ENCODE measurements at places on chromosomes 7 and 10.

DNA sequence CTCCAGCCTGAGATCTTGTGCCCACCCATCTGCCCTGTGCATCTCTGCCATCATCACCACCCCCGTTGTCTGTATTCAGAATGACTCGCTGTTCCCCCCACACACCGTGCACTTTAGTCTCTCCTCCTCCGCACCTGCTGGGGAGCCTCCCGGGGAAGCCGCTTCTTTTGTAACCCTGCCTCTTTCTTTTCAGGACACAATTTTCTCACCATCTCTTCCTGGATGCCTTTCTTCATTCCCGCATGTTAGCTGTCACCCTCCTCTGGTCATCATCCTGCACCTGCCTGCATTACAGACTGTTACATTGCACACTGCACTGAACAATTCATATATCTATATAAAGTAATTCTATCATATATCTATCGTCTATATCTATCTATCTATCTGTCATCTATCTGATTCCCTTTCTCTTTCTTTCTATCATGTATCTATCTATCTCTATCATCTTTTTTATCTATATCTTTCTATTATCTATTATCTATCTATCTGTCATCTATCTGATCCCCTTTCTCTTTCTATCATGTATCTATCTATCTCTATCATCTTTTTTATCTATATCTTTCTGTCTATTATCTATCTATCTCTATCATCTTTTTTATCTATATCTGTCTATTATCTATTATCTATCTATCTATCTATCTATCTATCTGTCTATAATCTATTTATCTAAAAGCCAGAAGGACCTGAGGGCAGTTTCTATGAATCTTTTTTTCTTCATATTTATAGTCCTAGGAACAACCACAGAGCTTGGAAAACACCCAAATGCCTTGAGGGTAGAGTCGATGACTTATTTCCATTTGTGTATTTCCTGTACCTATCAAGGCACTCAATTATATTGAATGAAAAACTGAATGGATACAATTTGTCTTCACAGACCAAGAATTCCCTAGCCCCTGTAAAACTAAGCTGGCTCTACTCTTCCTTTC, 642.5 kb downstream of the ACTR3B start:
- H3K36me3 ChIP-seq: no peaks in the 10 kb centered on the region
- no peaks in the 10 kb centered on the region for H3K27me3 ChIP-seq
- H3K27ac ChIP-seq: no peak overlapping the region
- H3K4me1 ChIP-seq: no peaks in the 10 kb centered on the region
- no peak for DNase-seq

- no peaks in the 10 kb centered on the region for H3K4me1 ChIP-seq
- no peak overlapping the region for H3K27ac ChIP-seq
- DNase-seq: no peak
- H3K4me3 ChIP-seq: no peak overlapping the region
- no peaks in the 10 kb centered on the region for H3K36me3 ChIP-seq
- H3K27me3 ChIP-seq: peaks cover 2% of the 10 kb centered on the region
These were observed 6.5 kb downstream of the CABCOCO1 start for GRCh38 chr10:61669161-61669725.

DNA sequence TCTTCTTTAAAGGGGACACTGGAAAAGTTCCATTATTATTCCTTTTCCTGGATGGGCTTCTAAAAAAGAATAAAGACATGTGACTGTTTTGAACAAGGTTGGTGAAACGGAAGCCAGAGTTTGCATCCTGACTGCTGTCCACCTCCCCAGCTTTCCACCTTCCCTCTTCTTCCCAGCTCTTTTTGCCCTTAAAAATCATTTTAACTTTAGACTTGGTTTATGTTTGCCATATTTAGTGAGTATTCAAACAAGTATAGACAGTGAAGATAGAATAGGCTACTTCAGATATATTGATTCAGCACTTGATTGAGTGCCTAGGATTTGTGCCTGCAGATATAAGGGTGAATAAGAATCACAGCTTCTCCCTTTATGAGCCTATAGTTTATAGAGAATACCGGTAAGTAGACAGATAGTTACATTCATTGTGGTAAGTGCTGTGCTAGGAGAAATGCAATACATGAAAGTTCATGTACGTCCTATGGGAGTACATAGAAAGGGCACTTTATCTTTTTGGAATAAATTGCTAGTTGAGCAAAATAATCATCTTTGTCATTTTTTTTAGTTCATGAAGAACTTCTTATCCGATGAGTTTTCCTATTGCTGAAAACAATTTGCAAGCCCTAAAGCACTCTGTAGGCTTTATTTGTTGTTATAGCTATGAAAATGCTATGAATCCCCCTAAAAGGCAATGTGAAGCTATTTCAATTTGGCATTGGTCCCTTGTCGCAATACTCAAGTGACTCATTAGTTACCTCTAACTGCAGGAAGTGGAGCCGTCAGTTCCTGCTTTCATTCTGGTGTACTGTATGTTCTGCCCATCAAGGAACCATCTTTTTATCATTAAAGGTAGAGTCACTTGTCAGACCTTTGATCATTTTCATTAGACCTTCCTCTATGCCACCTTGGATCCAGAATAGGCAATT, 57.2 kb upstream of the STRIP2 start:
- H3K36me3 ChIP-seq: peaks cover 2% of the 10 kb centered on the region
- H3K27me3 ChIP-seq: no peaks in the 10 kb centered on the region
- peak overlapping the region; percentile 21 for H3K4me3 ChIP-seq
- H3K4me1 ChIP-seq: peaks cover 29% of the 10 kb centered on the region

DNA sequence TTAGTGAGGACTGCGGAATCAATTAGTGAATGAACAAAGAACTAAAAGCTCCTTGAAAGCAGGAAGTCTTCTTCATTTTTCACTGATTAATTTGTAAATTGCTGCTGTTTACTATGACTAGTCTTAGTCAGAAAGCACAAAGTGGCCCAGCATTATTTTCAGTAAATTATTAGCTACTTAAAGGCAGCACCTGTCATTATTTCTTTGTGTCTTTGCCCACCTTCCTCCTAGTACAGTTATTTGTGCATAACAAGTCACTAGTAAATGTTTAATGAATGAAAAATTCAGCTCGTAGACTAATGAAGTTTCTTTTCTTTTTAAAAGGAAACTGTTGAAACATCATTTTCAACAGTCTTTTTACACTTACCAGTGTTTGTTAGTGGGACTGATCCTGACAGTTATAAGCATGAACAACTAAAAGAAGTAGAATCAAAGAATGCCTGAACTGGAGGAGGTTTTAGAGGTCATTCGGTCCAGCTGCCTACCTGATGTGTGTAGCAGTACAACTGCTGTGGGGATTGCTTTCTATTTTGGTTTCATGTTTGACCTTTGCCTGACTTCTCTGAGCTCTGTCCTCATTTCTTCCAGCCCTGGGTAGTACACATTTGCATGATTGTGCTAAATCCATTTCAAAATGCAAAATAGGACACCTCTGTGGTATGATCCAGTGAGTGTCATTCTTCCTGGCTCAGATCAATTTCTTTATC, 140.0 kb upstream of the PHYHIPL start:
- H3K27me3 ChIP-seq: no peaks in the 10 kb centered on the region
- H3K4me3 ChIP-seq: no peak overlapping the region
- no peaks in the 10 kb centered on the region for H3K4me1 ChIP-seq
- no peak overlapping the region for H3K27ac ChIP-seq
- no peak for DNase-seq
- H3K36me3 ChIP-seq: no peaks in the 10 kb centered on the region

DNA sequence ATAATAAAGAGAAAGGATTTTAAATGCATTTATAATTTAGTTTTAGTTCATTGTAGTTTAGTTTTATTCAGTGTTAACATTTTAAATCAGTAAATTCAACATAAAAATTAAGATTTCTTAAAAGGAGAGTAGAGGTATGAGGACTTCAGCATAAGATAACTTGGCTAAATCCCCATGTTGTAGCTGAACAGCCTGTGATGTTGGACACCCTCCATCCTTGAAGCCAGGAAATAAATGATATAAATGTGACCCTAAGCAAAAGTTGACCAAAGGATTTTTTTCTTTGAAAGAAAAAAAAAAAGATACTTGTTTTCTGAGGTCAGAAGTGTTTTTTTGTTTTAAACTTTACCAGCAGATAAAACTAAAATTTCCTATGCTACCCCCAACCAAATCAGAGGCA, 48.7 kb downstream of the GNAI1 start:
- H3K4me3 ChIP-seq: no peak overlapping the region
- no peaks in the 10 kb centered on the region for H3K36me3 ChIP-seq
- no peaks in the 10 kb centered on the region for H3K27me3 ChIP-seq
- peaks cover 1% of the 10 kb centered on the region for H3K4me1 ChIP-seq
- DNase-seq: no peak
- no peak overlapping the region for H3K27ac ChIP-seq

DNA sequence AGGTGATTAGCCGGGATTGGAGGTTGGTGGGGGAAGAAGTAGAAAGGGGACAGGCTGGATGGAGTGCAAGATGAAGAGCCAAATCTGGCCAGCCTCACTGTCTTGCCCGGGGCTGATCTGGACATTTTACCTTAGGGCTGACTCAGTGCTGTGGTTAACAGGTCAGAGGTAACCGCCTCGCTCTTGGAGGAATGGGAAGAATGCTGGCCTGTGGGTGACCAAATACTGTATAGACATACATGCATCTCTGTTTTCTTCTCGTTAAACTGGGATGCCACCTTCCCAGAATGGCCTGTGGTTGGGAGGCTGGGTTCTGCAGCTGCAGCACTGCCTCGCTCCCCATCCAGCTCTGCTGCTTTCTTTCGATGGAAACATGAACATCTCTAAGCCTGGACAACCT, 120.0 kb downstream of the SEC23IP start:
- no peak overlapping the region for H3K4me3 ChIP-seq
- no peaks in the 10 kb centered on the region for H3K36me3 ChIP-seq
- no peaks in the 10 kb centered on the region for H3K4me1 ChIP-seq
- peaks cover 4% of the 10 kb centered on the region for H3K27me3 ChIP-seq
- H3K27ac ChIP-seq: no peak overlapping the region
- DNase-seq: no peak

DNA sequence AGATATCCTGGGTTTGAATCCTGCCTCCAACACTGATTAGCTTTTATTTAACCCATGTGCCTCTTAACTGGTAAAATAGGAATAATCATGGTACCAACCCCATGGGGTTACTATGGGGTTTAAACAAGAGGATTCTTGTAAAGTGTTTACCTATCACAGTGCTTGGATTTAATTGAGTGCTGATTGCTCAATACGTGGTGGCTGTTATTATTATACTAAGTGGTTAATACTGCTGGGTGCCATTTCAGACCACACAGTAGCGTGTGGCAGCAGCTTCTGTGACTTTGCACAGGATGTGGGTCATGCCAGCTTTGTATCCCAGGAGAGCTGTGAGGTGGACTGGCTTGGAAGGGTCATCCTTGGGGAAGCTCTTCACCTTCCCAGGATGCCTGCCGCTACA, 177.2 kb downstream of the SEC23IP start:
- DNase-seq: no peak
- H3K4me1 ChIP-seq: no peaks in the 10 kb centered on the region
- no peaks in the 10 kb centered on the region for H3K27me3 ChIP-seq
- H3K4me3 ChIP-seq: no peak overlapping the region

DNA sequence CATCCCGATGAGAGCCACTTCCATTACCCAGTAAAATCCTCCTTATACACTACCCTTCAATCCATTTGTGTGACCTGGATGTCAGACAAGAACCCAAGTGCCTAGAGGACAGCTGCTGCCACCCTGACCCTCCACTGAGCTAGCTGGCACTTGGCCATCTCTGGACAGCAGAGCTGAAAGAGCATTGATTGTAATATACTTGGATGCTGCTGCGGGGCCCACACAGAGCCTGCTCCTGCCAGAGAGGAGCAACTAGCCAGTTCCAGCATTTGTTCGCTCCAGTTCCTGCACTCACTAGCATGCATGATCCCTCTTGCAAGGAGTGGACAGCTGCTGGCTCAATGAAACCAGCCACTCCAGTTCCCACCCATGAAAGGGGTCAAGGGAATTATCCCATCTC, 8.4 kb upstream of the TMEM254 start:
- H3K36me3 ChIP-seq: no peaks in the 10 kb centered on the region
- H3K27ac ChIP-seq: no peak overlapping the region
- DNase-seq: no peak

- H3K36me3 ChIP-seq: no peaks in the 10 kb centered on the region
- no peak for DNase-seq
- no peaks in the 10 kb centered on the region for H3K4me1 ChIP-seq
- peaks cover under 1% of the 10 kb centered on the region for H3K27me3 ChIP-seq
- H3K4me3 ChIP-seq: no peak overlapping the region
These were observed 7.1 kb upstream of the SEMA3E start for GRCh38 chr7:83655951-83656556.

- H3K4me1 ChIP-seq: no peaks in the 10 kb centered on the region
- H3K27me3 ChIP-seq: no peaks in the 10 kb centered on the region
These were observed 79.4 kb downstream of the TRRAP start for GRCh38 chr7:98957766-98958165.

DNA sequence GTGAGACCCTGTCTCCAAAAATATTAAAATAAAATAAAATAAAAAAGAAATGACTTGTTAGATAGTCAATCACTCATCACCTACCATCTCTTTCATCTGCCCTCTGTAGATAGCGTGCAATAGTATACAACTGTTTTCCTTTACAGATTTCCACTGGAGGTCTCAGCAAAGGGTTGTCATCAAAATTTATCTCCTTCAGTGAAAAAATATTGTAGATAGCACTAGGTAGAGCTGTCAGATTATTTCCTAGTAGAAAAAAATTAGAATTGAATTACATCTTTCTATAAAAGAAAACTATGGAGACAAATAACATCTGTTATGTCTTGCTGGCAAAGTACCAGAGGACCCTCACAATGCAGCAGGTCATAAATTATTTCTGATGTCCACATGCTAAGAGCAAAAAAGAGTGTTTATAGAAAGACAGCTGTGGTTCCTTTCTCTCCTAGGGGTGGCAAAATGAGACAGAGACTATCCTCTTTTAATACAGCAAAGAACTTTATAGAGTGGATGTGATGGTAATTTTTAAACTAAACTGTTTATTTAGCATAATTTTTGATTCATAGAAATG, 16.3 kb upstream of the CYP51A1 start:
- peaks cover 10% of the 10 kb centered on the region for H3K27me3 ChIP-seq
- no peak overlapping the region for H3K27ac ChIP-seq
- H3K4me3 ChIP-seq: no peak overlapping the region
- H3K36me3 ChIP-seq: no peaks in the 10 kb centered on the region

GRCh38 chr10:113709221-113709838, 29.6 kb downstream of the CASP7 start:
- peaks cover 6% of the 10 kb centered on the region for H3K36me3 ChIP-seq
- no peak overlapping the region for H3K4me3 ChIP-seq
- H3K4me1 ChIP-seq: peaks cover 20% of the 10 kb centered on the region
- no peak overlapping the region for H3K27ac ChIP-seq
- DNase-seq: no peak

DNA sequence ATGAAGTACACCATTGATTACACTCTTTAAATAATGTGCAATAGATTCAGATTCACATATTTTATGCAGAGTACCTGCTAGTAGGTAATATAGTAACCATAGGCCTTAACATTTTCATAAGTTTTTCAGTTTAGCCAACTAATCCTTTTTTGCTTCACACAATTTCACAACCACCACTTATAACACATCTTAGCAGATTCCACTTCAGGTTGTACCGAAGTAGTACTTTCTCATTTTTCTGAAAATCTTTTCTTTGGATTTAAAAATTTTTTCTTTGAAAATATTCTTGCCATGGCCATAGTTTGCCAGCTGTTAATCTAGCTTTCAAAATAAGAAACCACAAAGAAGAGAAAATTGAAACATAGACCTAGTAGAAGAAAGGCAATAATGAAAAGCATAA, 203.1 kb downstream of the MGMT start:
- H3K4me1 ChIP-seq: no peaks in the 10 kb centered on the region
- DNase-seq: no peak
- no peak overlapping the region for H3K27ac ChIP-seq
- H3K4me3 ChIP-seq: no peak overlapping the region
- no peaks in the 10 kb centered on the region for H3K36me3 ChIP-seq
- no peaks in the 10 kb centered on the region for H3K27me3 ChIP-seq

- H3K4me1 ChIP-seq: peaks cover 16% of the 10 kb centered on the region
- no peak overlapping the region for H3K4me3 ChIP-seq
- no peak for DNase-seq
- no peak overlapping the region for H3K27ac ChIP-seq
- peaks cover 43% of the 10 kb centered on the region for H3K36me3 ChIP-seq
These were observed 12.4 kb downstream of the CBX3 start for GRCh38 chr7:26213807-26214515.
